ENCODE measurements at places on chromosomes 12 and 14.

- no peak for DNase-seq
These were observed 246.6 kb downstream of the ANO6 start for GRCh38 chr12:45462506-45462905.

DNA sequence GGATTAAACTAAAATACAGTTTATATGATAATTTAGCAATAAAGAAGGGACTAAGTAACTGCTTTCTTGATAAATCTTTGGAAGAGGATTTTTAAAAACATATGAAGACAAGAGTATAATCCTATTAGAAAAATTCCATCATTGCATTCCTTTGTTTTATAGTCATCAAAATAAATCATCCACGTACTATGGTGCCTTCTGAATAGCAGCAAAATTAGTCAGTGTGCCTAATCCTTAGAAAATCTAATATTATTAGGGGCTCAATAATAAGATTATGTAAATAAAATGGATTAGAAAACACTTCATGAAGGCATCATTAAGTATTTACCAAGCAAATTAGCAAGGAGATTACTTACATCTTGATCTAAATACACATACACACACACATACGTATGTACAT lies 102.1 kb downstream of the KCNH5 start:
- no peak for DNase-seq

DNA sequence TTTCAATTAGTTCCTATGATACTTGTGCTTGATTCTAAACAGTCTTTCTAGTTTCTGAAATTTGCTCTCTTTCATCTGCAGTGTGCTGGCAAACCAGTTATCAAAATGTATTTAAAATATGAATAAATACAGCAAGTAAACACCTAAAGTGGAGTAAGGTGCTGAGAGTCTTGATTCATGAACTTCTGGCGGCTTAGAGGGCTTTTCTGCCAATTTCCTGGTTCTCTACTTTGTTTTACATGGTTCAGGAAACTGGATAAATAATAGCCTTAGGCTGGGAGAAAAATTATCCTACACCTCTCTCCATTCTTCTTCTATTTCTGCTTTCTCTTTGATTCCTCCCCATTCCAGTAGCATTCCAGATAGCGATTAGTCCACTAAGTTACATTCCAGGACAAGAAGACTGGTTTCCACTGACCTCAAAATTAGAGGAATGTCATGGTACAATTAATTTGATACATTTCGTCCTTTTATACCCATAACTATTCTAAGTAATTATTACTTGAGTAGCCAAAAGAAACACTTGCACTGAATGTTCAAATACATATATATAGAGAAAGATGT lies 14.9 kb downstream of the ATP2B1 start:
- DNase-seq = no peak

DNA sequence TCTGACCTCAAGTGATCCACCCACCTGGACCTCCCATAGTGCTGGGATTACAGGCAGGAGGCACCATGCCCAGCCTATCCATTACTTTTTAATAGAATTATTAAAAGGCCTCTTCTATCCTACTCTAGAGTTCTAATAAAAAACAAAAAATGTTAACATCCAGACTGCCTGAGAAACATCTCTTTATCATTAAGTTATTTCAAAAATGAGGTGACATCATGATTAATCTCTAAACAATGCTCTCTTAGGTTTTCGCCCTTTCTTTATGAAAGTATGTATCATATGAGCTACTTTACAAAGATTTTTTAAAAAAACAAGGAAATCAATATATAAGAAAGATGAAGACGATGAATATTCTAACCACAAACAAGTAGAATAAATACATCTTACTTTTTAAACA lies 52.6 kb downstream of the FGD6 start:
- no peak for DNase-seq

DNA sequence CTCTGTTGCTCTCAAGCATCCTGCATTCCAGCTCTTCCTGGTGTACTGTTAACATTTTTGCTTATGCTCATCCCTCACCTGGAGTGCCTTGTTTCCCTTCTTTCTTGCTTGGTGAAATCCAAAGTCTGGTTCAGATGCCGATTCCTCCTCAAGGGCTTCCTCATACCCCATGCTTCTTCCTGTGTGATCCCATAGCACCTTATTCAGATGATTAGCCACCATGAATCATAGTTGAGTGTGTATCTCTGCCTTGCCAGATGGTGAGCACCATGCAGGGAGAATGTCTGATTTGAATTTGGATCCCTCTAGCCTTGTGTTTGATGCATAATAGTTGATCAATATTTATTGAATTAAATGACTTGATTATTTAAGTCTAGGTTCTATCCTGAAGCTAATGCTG lies 39.4 kb upstream of the ANO4 start:
- DNase-seq = no peak

DNA sequence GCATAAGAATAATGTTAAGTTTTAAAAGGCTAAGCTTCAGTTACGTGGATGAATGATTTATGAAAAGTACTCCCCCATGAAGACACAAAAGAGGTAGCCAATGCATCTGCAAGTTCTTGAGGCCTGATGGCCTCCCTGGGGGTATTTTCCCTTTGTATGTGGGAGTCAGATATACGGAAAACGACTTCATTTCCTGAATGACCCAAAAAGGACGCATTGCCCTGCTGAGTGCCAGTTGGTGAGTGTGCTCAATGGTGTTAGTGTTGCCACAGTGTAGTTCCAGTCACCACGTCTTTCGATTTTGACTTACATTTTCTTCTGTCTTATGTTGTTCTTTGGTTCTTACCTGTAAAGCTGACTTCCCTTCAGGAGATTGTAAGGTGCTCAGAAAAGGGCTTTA lies 8.0 kb downstream of the ETV6 start:
- DNase-seq = no peak

- no peak for DNase-seq
These were observed 55.8 kb downstream of the CMAS start for GRCh38 chr12:22101749-22102243.

DNA sequence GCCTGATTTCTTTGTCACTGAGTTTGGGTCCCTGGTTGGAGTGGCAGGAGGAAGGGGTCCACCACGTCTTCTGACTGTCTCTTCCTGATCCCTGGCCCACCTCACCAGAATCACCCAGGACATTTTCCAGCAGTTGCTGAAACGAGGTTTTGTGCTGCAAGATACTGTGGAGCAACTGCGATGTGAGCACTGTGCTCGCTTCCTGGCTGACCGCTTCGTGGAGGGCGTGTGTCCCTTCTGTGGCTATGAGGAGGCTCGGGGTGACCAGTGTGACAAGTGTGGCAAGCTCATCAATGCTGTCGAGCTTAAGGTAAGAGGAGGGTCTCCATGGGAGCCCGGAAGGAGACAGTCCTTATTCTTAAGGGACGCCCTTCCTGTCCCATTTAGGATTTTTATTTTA lies 12.3 kb downstream of the MARS1 start:
- no peak for DNase-seq

DNA sequence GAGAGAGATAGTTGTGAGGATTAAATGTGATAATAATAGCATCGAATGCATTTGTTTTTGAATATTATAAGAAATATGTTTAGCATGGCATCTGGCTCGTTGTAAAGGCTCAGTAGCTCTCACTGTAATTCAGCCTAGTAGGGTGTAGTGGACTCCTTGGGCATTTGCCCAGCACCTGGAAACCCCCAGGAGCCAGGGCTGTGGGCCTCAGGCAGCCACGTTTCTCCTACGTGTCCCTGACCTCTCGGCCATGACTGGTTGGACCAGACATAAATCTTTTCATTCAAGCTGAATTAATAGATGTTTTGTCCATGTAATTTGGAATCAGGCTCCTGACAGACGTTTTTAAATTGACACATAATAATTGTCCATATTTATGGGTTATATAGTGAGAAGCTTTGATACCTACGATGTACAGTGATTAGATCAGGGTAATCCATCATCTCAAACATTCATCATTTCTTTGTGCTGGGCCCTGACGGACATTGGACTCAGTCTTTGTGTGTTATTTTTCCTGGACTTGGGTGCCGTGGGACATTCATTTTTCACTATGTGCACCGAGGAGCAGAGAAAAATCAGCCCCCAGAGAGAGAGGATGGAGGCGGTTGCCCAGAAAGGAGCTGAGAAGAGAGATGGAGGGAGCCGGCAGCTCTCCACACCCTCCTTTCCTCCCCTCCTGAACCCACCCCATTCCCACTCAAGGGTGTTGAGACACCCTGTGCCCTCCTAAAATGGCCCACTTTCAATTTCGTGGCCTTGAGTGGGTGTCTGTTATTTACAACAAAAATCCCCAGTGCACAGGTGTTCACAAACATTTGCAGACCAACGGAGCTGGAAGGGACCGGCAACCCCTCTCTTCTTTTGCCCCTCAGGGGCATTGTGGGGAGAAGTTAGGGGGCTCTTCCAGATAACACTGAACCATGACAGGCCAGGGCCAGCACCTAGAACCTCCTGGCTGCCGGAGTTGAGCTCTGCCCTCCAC lies 296.4 kb downstream of the DPF3 start:
- DNase-seq = no peak

- DNase-seq = no peak
These were observed 8.3 kb upstream of the GPX2 start for GRCh38 chr14:64950889-64951288.

DNA sequence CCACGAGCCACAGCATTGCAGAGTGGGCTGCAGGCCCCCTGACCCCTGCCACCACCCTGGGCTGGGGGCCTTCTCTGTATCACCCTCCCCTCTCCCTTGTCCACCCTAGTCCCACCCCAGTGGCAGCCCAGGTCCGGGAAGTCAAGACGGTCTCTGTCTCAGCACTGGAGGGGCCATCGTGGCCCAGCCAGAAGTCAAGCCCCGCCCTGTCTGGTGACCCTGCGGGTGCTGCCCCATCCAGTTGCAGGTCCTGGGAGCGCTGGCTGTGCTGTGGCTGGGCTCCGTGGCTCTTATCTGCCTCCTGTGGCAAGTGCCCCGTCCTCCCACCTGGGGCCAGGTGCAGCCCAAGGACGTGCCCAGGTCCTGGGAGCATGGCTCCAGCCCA lies 2.7 kb downstream of the PLD4 start:
- DNase-seq = no peak

DNA sequence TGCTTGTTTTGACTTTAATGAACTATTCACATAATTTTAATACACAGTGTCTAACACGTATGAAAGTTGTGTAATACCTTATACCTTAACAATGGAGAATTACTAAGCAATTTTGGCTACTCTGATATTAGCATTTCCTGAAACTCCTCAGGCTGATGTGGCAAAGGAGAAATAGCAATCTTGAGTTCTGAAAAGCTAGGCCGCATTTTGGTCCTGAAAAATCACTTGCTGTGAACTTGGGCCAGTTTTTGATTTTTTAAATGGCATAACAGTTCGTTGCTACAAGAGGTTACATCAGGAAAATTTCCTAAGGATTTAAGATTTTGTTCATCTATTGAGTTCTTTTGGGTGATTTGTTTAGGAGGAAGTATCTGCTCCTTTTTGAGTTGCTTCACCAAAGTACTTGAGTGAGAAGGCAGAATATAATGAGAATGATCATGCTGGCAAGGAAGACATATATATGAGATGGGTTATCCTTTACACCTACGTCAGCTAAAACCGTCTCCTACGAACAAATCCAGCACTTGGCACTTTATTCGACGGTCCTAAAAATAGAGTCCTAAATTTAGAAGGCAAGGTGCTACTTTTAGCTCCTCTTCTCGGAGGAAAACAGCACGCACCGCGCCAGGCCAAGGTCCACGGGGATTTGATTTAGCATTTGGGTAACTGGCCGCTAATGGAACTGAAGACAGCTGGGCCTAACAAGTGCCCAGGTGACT lies 32.2 kb downstream of the MIA2 start:
- DNase-seq = no peak

DNA sequence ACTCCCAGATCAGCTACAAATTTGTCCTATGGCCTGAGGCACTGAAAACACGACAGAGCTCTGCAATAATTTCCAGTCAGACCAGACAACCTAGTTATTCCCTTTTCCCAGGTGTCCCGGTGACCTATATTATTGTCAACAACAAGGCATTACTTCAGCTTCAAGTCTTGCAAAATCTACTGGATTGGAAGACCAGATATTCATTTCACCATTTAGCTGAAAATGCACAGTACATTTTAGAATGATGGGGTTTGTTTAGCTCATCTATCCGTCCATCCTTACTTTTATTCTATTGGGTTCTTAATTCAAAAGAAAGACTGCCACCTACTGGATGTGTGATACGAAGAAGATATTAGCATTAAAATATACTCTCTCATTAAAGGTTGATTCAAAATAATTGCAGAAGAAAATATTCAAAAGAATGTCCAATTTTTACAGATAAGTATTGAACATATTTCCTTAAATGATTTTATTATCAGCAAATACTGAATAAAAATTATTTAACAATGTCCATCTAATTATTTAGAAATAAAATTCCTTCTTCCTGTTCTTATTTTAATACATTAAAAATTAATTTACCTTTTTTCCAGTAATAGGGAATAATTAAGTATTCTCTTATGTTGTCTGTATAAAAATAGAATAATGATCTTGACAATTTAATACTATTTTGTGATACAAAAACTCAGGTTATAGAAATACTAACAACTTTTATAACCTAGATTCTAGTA lies 244.9 kb upstream of the LRIG3 start:
- no peak for DNase-seq

- DNase-seq = peak; percentile 18
These were observed 524.4 kb downstream of the MED13L start for GRCh38 chr12:115752913-115753726.

GRCh38 chr12:70040141-70040540 lies 203.1 kb upstream of the CNOT2 start:
- no peak for DNase-seq

DNA sequence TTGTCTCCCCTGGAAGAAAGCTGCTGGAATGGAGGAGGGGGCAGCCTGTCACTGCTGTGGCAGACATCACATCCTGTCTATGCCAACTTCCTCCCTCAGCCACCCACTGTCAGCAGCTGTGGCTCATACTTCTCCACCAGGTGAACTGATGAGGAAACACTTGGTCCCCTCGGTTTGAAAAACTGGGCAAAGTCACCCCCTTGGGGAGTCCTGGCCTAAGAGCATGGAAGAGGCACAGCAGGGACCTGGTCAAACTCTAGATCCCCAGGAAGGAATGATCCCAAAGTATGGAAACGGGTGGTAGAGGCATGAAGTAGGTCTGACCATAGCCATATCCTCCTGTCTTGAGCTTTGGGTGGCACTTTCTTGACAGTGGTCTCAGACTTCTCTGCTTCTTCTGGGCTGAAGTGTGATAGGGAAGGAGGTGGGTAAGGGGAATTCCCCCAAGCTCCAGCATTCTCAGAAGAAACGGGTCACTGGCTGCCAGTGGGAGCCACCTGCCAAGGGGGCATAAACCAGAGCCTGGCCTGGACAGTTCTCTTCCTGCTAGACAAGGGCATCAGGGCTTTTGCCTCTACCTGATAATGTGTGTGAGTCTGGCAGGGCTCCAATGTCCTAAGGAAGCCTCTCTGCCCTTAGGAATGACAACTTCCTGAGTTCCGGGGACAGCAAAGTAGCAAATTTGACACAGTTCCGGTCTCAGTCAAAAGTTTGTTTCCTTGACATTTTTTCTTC lies 36.0 kb downstream of the FMNL3 start:
- peak; percentile 51 for DNase-seq

- no peak for DNase-seq
These were observed 264.0 kb upstream of the FAR2 start for GRCh38 chr12:28884904-28885679.

DNA sequence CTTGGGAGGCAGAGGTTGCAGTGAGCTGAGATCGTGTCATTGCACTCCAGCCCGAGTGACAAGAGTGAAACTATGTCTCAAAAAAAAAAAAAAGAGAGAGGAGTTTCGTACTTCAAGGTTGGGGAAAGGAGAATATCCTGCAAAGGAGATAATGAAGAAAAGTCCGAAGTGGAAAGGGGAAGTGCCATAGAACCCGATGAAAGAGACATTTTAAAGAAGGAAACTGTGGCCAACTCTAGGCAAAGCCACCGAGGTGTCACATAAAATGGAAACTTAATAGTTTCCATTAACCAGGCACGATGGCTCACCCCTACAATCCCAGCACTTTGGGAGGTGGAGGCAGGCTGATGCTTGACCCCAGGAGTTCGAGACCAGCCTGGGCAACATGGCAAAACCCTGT lies 15.0 kb upstream of the LTBP2 start:
- DNase-seq = no peak
